ENCODE measurements at places on chromosomes 4 and X.

- DNase-seq, result no peak
These were observed 242.1 kb upstream of the HHIP start for GRCh38 chr4:144403893-144404292.

- DNase-seq, result no peak
These were observed 61.2 kb downstream of the TRIM2 start for GRCh38 chr4:153265306-153266047.

DNA sequence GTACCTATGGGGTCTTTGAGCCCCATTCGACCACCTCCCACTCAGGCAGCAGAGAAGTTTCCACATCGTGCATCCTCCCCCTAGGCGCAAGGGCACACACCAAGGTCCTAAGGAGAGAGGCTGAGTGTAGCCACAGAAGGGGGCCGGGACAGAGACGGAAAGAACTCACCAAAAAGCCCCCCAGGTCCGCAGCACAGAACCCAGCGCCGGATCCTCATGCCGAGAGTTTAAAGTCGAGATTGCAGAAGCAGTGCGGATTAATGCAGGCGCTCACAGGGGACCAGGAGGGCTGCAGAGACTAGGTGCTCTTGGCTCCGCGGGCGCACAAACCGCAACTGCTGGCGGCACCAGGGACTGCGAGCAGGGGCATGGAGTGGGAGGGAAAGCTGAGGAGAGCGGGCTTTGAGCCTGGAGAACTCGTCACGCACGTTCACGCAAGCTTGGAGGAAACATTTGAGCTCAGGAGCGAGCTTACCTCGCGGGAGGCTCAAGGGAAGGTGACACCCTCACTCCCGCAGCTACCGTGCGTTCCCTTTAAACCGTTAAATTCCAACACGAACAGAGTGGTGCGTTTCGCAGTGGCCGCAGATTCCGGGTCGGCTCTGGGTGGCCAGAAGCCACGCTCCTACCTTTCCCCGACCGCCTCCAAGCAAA, 8.5 kb downstream of the NKX3-2 start:
- DNase-seq, result no peak

GRCh38 chr4:78247536-78248285, 190.6 kb downstream of the FRAS1 start:
- DNase-seq, result no peak

GRCh38 chr4:123435246-123436113, 38.9 kb downstream of the SPRY1 start:
- DNase-seq, result no peak

DNA sequence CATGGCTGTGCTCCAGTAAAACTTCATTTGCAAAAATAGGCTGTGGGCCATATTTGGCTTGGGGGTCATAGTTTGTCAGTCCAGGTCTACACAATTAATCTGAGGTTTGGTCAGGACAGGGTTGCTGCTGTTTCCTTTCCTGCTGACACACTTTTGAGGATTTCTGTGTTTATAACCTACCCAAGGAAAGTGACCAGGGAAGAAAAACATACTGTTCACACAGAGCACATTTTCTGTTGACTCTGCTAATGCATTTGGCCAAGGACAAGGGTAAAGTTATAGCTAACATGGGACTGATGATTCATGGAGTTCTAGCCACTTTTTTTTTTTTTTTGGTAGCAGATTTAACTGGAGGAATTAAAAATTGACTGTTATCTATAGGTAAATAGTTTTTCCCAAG, 43.9 kb upstream of the GEMIN8 start:
- DNase-seq, result no peak

DNA sequence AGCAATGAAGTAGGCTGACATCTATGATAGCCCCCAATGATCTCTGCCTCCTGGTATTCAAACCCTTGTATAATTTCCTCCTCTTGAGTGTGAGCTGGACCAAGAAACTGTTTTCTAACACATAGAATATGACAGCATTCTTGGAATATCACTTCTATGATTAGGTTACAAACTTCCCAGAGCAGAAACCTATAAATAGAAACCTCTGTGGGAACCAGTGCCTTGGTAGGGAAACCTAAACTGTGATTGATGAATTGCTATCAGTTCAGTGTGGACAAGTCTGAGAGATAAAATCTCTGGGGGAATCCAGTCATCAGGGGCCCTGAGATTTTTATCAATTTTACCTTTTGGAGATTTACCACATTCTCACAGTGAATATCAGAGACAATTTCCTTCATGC, 756.5 kb upstream of the AGA start:
- no peak for DNase-seq

- no peak for DNase-seq
These were observed 12.4 kb upstream of the CXXC4 start for GRCh38 chr4:104507112-104507511.

DNA sequence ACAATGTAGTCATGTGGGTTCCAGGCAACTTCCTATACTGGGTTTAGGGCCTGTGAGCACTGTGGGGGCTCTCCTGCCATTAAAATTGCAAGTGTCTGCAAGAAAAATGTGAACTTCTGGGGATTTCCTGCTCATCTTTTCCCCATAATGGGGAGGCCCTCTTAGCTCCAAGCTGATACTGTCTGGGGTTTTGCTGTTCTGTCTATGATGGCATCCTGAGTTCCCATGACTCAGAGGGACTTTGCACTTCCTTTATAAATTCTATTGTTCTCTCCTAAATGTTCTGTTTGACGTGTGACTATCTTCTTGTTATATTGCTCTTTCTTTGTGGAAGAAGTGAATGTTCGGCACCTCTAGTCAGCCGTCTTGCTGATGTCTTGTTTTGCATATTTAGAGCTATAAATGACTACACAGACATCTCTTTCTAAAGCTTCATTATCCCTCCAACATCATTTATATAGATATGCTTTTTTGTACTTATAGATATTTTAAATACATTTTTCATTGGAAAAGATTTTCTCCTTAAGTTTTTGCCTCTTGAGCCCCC, 465.8 kb downstream of the NAF1 start:
- DNase-seq, result no peak

Data from GM19239 (cell line).